SHP77 treated with DMSO at 0.1 percent for 48 hours (cell line): ENCODE measurements at places on chromosomes 16 and 17.

DNA sequence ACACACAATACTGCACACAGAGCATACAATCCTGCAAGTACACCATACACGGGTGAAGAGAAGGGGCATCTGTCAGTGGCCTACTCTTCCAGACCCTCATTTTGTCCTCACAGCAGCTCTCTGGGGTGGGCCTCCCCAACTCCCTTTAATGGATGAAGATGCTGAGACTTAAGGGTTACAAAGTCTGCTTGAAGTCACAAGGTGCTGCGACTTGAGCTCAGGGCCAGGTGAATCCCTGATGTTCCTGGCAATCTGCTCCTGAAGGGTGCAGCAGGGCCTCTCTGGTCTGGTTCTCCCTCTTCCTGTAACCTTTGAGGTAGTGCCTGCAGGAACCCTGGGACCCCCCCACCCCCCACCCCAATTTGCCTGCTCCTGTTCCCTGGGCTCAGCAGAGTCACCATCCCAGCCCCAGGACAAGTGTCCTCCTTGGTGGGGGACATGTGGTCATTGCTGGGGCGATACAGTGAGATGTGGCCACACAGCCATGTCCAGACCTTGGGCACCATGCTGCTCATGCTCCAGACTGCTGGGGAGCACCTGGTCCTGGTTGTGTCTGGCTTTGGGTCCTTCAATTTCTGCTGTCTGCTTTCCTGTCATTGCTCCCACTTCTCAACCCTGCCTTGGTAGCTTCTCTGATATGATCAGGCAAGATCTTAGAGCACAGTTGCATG lies 107.5 kb downstream of the METRNL start:
- no peak for DNase-seq

- DNase-seq = no peak
Measured at GRCh38 chr17:18975597-18975996, 23.6 kb downstream of the SLC5A10 start.

GRCh38 chr17:27615121-27615520 lies 15.9 kb upstream of the LGALS9 start:
- DNase-seq = no peak

DNA sequence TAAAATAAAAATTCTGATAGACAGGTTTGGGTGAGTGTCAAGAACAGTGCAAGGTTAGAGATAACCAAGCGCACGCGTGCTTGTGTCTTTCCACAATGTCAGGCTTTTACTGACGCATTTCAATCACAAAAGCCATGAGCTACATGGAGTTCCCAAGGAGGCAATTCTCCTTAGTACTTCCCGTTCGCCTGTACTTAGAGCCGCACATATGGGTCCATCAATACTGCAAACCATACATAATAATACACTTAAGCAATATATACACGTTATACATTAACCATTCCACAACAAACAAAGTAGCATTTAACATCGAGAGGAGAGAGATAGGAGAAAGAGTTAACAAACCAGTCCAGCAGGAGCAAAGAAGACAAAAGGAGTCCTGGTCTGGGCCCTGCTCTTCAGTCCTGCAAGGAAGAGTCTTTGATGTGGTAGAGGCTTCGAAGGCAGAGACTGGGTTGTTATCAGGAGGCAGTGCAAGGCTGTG lies 11.9 kb upstream of the GPRC5C start:
- no peak for DNase-seq

- DNase-seq = no peak
Measured at GRCh38 chr16:57643147-57643874, 14.9 kb downstream of the ADGRG1 start.

GRCh38 chr16:27202923-27203506 lies 311 bp upstream of the KDM8 start:
- DNase-seq = no peak

DNA sequence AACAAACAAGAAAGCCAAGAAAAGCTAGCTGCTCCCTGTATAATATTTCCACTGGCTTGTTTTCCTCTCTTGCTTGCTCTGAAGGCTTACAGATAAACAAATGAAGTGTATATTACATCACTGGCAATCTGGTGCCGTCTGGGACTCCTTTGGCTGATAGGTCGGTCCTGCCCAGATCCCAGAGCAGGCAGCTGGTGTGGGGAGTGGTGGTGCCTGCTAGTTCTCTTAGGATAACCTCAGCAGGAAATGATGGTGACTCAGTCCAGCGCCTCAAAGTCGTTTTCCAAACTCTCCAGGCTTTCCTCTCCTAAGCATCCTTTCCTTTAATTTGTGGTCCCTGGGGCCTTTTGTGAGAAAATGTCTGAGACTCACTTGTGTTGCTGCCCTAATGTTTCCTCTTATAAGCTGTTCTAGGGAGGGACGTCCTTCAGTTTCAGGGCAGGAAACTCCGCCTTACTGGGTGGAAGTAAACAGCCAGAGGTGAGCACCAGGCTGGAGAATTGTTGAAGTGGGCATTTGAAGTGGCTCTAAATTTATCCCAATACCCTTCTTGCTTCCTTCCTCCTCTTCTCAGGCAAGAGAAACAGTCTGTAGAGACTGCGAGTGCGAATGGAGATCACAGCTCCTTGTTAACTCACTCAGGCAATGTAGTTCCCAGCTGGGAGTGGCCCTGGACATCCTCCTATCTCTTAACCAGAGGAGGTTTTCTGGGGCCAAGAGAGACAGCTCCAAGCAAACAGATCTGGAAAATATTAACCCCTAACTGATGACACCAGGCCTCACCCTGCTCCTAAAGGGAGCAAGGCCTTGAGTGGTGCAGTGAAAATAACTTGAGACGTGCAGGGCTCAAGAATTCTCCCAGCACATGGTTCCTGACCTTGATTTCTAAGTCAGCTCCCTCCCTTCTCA lies 34.9 kb downstream of the CD300LF start:
- DNase-seq = peak; percentile 31
